ENCODE measurements at places on chromosomes 5 and 9.
A peak's percentile ranks its signal among the peaks of the same experiment; 100 is the strongest.

GRCh38 chr5:51748647-51749046, 365.4 kb downstream of the ISL1 start:
- DNase-seq: no peak

DNA sequence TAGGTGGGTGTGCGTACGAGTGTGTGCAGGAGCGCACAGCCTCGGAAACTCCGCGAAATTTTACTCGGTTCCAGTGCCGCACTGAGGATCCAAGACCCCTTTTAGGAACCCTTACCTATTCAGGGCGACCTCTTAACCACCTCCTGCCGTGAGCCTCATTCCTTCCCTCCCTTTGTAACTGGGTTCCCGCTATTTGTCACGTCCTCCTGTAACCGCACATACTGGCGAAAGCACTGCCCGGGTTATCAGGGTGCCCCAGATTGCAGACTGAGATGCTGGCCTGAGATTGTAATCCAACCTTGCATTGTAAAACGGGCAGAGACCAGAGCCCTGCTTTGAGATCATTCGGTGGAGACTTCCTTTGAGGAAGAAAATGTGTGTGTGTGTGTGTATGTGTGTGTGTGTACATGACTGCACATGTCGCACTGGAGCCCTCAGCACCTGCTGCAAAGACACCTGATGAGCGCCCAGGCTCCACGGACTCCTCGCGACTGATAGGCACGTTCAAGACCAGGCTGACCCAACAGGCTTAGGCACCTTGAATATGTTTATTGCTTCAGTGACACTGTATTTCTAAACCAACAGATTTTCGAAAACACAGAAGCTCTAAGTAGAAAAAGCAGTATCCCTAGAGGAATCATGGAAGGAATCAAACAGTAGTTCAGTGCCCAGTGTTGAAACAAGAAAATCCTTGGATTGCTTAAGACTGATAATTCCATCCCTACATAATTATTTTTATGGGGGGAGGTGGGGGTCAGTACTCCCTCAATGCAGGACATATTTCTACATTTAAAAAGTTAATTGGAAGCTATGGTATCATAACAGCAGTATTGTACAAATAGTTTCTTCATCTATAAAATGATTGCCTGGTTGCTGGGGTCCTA, 86.5 kb upstream of the TNFAIP8 start:
- no peak for DNase-seq

GRCh38 chr5:17444496-17444895, 53.5 kb upstream of the TAF11L2 start:
- DNase-seq: no peak

DNA sequence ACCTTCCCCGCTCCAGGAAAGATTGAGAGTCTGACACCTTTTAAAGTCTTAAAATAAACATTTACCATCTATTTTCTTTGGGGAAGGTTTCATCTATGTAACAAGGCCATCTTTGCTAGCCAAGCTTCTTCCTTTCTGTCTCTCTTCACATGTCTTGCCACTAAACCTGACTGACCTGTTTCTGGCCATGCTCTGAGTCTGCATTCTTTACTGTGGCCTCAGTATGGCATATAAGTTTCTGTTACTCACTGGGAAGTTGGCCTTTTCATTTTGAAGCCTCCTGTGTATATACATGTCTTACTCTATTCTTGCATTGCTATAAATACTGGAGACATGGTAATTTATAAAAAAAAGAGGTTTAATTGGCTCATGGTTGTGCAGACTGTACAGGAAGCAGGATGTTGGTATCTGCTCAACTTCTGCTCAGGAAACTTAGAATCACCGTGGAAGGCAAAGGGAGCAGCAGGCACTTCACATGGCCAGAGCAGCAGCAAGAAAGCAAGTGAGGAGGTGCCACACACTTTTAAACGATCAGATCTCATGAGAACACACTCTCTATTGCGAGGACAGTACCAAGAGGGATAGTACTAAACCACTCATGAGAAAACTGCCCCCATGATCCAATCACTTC, 48.1 kb downstream of the KCNV2 start:
- no peak for DNase-seq

- DNase-seq: no peak
Observed at GRCh38 chr9:37187713-37188439, 67.5 kb downstream of the ZCCHC7 start.

DNA sequence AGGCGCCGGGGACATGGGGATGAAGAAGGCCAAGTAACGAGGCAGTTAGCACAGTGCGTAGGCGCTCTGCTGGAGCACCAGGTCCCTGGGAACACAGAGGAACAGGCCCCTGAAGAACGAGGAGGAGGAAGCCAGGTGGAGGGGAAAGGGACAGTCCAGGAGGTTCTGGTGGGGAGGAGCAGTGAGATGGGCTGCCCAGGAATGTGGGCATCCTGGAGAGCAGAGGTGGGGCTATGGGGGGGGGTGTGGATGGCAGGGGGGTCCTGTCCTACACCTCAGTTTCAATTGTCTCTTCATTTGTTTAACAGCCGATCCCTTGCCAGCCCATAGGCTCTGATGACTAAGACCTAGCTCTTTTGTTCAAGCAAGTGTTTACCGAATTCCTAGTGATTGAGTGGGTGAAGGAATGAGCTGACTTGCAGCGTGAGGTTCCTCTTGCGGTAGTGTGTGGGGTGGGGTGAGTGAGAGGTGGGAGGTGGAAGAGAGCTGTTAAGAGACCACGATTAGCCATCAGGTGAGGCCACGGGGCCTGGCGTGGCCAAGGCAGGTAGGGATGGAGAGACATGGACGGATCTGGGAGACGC, 8.4 kb upstream of the PHYHD1 start:
- no peak for DNase-seq

GRCh38 chr9:88322906-88323566, 65.2 kb upstream of the SPIN1 start:
- DNase-seq: peak; percentile 9

- DNase-seq: no peak
Observed at GRCh38 chr5:137273511-137273910, 225.6 kb downstream of the SPOCK1 start.

- no peak for DNase-seq
Observed at GRCh38 chr5:72013766-72014624, 93.3 kb upstream of the MAP1B start.

GRCh38 chr9:78015241-78015640, 16.4 kb downstream of the GNAQ start:
- no peak for DNase-seq

GRCh38 chr9:91775011-91775707, 174.9 kb downstream of the ROR2 start:
- peak; percentile 15 for DNase-seq

DNA sequence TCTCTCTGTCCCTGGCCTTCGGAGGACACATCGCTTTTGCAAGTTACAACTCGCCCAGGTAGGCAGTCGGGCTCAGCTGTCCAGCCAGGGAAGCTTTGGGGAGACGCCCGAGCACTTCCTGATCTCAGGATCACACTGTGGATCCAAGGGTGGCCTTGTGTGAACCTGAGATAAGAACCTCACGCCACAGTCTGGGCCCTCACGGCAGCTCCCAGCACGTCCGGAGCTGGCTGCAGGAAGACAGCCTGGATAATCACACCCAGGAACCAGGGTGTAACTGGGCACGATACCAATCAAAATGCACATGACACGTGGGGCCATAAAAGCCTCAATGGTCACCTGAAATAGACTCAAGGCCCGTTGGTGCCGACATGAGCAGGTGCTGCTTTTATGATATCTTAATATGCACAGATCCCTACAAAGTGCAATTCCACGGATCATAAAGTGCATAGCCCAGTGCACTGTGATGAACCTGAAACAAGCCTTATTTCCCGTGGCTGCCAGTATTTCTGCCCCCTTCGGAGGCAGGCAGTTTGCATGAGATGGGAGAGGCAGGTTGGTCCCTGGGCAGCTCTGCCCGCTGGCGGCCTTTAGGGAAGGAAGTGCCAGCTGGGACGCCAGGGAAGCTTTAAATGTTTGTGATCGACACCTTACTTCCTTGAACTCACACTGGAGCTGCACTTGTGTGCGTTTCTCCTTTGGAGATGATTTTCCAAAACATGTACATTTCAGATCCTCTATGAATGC, 14.5 kb downstream of the SLC6A18 start:
- DNase-seq: no peak

DNA sequence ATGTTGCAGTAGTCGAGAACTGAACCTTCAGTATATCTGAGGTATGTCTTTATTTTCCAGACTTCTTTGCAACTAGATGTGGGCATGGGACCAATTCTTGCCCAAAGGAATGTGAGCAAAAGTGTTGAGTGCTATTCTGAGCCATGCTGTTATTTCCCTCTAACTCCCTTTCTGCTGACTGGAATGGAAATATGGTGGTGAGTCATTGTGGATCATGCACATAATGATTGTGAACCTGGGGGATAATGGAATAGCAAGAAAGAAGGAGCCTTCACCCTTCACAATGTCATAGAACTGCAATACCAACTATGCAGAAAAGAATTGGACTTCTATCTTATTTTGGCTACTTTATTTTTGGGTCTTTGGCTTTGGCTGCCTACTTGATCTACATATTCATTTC, 10.3 kb upstream of the DOCK2 start:
- no peak for DNase-seq

DNA sequence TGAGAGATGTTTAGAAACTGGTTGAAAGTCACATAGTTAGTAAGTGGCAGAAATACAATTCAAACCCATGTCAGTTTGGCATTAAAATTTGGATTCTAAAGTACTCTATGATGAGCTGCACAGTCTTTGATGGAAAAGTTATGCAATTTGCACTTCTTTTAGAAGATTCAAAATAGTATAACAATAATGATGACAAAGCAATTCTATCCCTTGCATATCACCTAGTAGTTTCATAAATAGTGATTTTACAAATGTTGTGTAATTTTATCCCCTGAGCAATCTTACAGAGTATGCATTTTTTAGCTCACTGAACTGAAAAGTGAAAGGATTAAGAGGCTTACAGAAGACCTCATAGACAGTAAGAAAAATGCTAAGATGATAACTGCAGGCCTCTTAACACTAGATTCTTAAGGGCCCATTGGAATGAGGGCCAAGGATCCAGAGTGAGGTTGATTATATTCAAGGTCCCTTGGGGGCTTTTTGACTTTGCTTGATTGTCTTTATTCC, 3.7 kb downstream of the C5orf46 start:
- no peak for DNase-seq

GRCh38 chr5:109307951-109308350, 101.8 kb downstream of the PJA2 start:
- DNase-seq: no peak

GRCh38 chr5:142122121-142122520, 13.5 kb downstream of the NDFIP1 start:
- no peak for DNase-seq

DNA sequence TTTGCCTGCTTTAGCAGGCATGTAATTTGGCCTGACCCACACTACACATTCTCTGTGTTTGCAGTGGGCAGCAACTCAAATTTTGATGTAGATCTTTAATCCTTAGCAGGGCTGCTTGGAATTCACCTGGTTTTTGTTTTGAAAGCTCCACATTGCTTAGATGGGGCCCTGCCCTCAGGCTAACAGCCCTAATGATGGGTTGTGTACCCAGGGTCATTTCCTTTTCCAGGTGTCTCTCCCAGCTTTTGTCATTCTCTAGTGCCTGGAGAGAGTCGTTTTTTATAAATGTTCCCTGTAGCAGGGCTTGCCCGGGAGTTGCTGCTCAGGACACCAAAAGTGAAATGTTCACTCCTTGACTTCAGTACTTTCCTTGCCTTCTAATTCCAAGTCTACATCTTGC, 126.3 kb downstream of the TRIO start:
- DNase-seq: no peak

GRCh38 chr5:133605323-133605722, 7.0 kb downstream of the FSTL4 start:
- DNase-seq: no peak

DNA sequence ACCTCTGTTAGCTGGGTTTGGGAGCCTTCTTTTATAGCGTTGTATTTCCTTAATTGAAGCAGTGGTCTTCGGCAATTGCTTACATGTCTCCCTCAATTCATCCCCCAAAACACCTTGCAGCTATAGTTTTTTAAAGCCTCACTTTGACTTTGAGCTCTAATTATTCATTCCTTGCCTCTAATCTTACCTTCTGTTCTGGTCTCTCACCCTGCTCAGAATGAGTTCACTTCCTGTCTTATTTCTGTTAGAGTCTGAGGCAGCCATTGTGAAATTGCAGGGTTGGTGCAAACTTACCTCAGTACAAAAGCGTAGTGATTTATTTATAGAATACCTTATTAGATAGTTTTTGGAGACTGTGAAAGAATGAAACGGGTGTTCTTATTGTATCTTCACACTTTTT, 35.0 kb downstream of the AOPEP start:
- no peak for DNase-seq

DNA sequence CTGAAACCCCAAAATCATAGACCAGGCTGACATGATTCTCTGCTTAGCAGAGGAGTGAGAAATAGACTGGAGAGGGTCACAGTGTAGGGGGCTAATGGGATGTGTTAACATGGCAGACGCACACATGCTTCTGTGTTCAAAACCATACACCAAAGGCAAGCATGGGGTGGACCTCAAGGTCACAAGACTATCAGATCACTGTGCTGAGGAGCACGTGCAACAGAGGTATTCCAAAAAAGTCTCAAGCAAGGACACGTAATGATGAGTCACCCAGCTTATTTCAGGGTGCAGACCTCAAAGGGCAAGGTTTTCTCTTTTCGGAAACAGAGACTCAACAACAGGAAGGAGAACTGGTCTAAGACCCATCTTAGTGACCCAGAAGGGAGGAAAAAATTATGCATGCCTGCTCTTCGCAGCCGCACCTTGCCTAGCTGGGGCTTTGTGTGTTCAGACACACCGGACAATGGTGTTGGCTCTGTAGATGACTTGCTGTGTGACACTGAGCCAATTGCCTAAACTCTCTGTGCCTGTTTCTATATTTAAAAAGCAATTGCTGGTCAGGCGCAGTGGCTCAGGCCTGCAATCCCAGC, 20.3 kb downstream of the WHRN start:
- DNase-seq: no peak

DNA sequence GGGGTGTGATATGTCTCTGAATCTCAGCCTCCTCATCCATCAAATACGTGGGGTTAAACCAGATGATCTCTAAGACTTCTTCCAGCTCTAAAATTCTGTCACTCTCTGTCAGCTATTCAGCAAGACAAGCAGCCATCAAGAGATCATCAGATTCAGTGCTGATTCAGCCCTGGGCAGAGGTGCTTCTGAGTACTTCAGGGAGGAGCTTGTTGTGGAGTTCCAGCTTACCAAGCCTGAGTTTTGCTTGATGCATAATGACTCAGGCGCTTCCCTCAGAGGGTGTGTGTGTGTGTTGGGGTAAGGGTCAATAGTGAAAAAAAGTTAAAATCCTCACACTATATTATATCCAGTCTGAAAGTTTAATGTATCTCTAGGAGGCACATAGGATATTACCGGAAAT, 29.6 kb upstream of the TAF1L start:
- no peak for DNase-seq

DNA sequence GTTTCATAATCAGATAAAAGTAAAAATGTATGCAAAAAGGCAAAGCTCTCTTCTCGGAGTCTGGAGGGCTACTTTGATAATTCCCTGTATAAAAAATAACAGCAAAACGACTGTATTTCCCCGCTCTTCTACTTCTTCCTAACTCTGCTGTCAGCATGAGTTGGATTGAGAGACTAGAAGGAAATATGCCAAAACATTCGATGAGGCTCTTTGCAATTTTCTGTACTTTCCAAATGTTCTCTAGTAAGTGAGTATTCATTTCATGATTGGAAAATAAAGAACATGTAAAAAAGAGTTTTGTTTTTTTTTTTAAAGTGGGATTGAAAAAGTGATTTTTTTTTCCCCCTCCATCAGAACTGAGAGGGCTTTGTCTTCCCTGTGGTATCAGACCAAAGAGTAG, 677.5 kb downstream of the ACTL7B start:
- DNase-seq: no peak

Data from stimulated activated CD8-positive, alpha-beta memory T cell treated with anti-CD3 and anti-CD28 coated beads, Interleukin-4, amount 100 ng/mL, for 1 hour (primary cell).